T-helper 17 cell (primary cell): ENCODE measurements at places on chromosomes 3 and 15.

DNA sequence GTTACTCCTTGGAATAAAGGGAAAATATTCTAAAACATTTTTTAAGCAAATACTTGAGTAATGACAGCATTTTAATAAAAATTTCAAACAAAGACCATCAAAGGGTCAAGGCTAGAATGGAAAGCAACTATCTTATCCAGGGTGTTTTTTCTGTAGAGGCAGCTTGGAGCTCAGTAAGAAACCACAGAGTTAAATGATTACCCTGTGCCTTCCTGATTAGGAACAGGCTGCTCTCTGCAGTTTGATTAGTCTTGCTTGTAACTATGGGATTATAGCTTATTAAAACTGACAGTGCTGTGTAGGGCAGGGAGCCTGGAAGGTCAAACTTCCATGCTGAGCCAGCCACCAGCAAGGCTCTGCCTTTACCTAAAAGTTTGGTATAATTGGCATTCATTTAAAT lies 33.1 kb downstream of the QTRT2 start:
- DNase-seq = no peak

DNA sequence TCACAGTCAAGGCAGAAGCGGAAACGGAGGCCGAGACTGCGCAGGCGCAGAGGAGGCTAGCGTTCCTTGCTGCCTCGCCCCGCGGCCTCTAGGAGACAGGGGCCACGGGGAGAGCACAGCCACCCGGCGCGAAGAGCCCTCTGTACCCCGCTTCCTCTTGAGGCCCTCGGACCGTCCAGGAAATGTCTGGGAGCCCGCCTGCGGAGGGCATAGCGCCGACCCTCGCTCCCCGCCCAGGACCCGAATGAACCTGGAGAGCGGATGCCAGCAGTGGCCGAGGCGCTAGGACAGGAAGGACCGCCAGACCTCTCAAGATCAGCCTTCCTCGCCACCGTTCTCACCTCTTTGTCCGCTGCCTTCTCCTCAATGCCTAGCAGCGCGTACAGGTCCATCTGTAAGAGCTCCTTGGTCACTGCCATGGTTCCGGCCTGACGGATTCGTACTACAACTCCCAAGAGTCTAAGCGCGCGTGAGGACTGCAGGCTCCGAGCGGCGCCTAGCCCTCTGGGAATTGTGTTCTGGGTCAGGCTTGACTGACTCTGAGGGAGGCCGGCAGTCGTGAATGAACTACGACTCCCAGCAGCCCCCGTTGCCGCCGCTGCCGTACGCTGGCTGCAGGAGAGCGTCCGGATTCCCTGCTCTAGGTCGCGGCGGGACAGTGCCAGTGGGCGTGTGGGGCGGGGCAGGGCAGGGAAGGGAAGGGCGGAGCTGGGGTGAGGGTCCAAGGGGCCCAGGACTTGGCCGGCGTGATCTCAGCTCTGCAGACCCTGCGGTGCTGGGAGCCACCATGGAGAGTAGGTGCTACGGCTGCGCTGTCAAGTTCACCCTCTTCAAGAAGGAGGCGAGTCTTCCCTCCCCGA lies at the start of the genes DNAJC17 and ZFYVE19:
DNAJC17 (minus strand) TSS at position 446 of the 860 bp plus-strand sequence; CDS start at position 419, 27 bp downstream.
ZFYVE19 (plus strand) TSS at position 62 of the 860 bp plus-strand sequence; CDS start at position 563, 501 bp downstream.
- DNase-seq = peak; percentile 89

GRCh38 chr3:183006396-183007002 lies 26.2 kb upstream of the DCUN1D1 start:
- DNase-seq = no peak

- DNase-seq = no peak
Measured at GRCh38 chr3:152835601-152836102, 721 bp downstream of the P2RY1 start.

DNA sequence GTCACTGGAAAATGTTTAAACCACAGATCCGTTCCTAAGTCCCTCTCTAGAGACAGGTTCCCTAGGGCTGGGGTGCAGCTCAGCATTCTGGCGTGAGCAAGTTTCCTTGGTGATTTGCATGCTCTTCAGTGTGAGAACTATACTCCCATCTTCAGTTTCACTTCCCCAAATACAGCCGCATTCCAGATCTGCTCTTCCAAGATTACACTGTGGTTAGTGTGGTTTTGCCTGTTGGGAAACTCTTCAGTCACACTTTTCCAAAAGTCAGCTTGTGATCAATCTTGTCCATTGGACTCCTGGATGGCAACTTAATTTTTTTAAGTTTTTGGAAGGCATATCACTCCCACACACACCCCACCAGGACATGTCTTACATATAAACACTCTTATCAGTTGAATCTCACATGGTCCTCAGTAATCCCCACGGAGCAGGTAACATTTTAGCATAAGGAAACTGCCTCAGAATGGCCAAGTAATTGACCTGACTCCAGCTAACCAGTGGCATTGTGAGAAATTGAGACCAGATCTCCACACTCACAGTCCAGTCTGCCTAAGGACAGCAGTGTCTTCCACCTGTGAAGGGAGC lies 33.5 kb upstream of the PTPN23 start:
- DNase-seq = no peak

DNA sequence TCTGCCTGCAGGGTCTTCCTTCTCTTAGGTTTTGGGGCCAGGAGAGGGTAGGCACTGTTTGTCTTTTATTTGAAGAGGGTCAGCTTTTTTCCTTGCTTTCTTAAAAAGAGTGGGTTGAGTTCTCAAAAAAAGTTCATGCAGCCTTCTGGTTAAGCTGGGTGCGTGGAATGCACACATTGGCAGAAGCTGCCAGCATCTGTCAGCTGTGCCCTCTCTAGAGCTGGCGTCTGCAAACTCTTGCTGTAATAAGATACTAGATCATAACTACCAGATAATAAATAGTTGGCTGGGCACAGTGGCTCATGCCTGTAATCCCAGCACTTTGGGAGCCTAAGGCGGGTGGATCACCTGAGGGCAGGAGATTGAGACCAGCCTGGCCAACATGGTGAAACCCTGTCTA lies 373.4 kb downstream of the OCA2 start:
- no peak for DNase-seq

GRCh38 chr15:98580572-98580971 lies 67.8 kb upstream of the IGF1R start:
- no peak for DNase-seq

- no peak for DNase-seq
Measured at GRCh38 chr3:136883967-136884720, 22.1 kb downstream of the NCK1 start.

- DNase-seq = no peak
Measured at GRCh38 chr3:10380906-10381305, 60.0 kb upstream of the SEC13 start.
